Stimulated activated CD8-positive, alpha-beta memory T cell treated with anti-CD3 and anti-CD28 coated beads, Interleukin-2, amount 100 ng/mL, for 1 hour (primary cell): ENCODE measurements at places on chromosomes 4 and X.

- DNase-seq = no peak
Observed at GRCh38 chr4:16659694-16660093, 238.8 kb downstream of the LDB2 start.

DNA sequence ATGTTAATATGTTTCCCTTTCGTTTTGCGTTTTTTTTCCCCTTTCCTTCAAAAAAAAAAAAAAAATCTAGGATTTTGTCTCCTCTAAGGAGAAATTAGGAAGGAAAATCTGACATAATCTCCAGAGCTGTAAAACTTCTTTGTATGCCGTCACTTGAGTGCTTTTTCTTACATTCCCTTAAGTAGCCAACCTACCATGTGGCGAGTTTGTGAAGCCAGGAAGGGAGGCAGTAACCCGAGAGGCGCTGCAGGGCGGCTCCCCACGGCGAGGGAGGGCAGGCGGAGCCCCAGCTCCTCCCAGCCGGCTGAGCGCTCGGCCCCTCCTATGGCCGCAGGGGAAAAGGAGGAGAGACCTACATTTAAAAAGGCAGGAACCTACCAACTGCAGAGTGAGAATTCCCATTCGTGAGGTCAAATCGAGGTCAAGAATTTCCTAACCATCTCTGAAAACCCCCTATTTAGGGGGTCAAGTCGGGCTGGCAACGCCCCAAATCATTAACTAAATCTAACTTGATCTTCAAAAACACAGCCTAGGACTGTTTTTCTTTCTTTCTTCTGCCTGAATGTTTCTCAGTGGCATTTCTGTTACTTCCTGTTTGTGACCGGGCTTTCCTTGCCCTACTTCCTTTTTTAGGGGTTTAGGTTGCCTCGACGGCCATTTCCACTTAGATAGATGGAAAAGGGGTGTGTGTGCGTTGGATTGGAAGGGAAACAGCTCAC lies 345.1 kb upstream of the KLF3 start:
- peak; percentile 33 for DNase-seq

DNA sequence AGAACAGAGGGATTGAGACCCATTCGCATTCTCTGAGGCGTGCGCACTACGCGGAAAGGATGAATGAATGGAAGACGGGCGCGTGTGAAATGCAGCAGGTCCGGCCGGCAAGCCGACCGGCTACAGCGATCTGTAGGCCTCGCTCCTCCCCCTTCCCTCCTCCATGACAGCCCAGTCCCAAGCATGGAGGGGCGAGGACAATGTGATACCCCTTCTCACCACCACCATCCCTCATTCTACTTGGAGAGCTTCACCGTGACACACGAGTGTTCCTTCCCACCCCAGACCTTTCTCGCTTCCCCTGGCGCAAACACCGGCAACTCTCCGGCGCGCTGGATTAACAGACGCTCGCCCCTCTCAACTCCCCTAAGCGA lies 815 bp downstream of the EIF4E start:
- DNase-seq = peak; percentile 23

- DNase-seq = no peak
Observed at GRCh38 chr4:16000708-16001483, 37.9 kb upstream of the FGFBP2 start.

- DNase-seq = no peak
Observed at GRCh38 chr4:74168841-74169240, 10.9 kb downstream of the MTHFD2L start.

GRCh38 chr4:173056710-173057109 lies 111.9 kb upstream of the GALNT7 start:
- DNase-seq = no peak

- DNase-seq = no peak
Observed at GRCh38 chrX:39372115-39372514, 570.9 kb downstream of the MID1IP1 start.

GRCh38 chr4:40311811-40312346 lies 23.3 kb upstream of the CHRNA9 start:
- no peak for DNase-seq

DNA sequence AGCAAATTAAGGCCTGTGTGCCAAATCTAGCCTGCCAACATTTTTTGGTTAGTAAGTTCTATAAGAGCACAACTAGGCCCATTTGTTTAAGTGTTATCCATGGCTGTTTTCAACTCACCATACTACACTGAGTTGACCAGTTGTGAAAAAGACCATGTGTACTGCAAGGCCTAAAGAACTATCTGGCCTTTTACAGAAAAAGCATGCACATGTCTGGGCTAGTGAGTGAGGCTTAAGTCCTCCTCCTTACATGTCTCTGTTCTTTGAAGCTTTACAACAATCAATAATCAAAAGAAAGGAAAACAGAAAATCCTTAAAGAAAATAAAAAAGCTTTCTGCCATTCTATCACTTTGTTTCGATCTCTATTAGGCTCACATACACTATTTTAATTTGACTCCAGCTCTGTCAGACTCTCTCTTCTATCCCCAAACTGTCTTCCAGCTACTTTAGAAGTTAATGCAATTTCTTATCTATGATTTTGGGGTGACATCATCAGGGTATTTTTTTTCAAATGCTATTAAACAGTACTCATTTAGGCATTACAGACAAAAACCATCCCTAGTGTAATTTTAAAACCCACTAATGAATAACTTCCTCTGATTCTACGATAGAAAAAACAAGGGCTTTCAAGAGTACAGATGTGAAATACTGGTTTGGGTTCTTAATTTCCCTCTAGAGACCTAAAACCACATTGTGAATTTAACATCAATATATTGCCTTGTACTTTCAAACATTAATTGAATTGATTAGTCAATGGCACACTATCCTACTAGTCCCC lies 161.8 kb downstream of the MAB21L2 start:
- DNase-seq = no peak

DNA sequence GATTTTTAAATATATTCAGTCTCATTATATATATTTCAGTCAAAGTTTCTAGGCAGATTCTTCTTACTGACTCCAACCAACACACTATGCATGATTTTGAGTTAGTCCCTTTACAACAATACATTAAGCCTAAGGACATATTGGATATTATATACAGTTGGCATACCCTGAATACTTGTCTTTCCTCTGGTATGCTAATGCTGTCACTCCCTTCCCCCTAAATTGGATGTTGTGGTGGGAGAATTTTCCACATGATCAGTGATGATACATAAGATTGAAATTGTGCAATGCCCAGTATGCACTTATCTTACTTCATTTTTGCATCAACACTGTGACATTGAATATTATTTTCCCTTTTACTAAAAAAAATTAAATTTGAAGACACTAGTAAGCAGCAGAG lies 935.2 kb downstream of the PCDH7 start:
- DNase-seq = no peak

DNA sequence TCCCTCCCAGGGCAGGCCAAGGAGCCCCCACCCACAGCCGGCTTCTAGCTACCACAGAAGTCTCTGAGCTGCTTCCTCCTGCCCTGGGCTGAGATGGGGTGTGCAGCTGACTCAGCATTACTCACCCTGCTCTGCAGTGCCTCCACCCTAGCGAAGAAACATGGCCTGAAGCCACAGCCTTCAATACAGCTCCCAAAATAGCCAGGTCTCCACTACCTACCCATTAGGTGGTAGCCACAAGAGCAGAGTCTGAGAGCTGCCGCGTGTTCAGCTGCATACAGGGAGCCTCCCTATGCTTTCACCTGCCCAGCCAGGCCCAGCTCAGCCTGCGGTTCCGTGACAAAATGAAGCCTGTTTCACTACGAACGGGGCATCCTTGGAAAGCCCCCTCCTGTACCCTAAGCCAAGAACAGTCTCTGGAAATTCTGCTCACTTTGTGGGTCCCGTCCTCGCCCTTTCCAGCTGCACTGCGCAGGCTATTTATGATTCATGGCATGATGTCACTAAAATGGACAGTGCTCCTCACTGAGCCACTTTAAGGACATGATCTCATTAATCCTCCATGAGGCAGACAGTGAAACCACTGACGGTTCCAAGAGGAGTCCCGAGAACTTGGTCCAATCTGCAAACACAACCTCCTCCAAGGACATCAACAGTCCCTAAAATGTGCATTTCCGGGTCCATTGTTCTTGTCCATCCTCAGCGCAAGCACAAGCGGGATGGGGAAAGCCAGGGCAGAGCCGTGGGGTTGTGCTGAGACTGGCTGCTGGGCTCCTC lies 20.2 kb downstream of the WDR1 start:
- peak; percentile 68 for DNase-seq
